Activated naive CD4-positive, alpha-beta T cell (primary cell): ENCODE measurements at places on chromosomes 2 and 18.

DNA sequence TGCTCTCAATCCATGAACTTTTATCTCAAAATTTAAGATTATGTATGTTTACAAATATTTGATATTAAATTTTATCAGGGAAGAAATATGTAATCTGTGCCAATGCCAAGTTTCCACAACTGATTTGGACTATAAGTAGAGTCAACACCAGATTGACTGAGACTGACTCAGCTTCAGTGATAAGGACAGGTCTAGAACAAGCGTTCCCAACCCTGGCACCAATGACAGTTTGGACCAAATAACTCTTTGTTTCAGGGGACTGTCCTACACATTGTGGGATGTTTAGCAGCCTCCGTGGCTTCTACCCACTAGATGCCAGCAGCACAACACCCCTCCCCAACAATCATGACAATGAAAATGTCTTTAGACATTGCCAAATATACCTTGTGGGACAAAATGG is 165.3 kb downstream of the THADA start:
- DNase-seq: no peak

DNA sequence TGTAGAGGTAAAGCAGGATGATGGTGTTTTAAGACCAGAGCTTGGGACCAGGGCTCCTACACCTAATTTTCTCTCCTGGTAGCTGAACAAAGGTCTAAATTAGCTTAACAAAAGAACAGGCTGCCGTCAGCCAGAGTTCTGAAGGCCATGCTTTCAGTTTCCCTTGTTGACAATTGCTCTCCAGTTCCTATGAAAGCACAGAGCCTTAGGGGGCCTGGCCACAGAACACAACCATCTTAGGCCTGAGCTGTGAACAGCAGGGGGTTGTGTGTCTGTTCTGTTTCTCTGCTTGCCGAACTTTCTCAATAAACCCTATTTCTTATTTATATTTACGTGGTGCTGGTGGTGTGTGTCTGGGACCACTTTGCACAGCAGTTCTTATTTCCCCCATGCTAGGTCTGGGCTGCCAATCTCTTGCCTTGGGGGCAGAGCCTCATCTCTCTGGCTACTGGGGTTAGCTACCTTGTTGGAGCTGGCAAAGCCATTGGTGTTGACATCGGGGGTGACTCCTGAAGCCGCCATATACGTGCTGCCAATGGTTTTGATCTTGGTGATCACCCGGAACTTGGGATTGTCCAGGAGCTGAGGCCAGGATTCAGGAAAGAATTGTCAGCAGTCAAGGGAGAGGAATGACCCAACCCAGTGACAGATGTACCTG is 29.0 kb downstream of the CENPO start:
- no peak for DNase-seq

- no peak for DNase-seq
Measured at GRCh38 chr2:144477957-144478311, 42.0 kb downstream of the ZEB2 start.

DNA sequence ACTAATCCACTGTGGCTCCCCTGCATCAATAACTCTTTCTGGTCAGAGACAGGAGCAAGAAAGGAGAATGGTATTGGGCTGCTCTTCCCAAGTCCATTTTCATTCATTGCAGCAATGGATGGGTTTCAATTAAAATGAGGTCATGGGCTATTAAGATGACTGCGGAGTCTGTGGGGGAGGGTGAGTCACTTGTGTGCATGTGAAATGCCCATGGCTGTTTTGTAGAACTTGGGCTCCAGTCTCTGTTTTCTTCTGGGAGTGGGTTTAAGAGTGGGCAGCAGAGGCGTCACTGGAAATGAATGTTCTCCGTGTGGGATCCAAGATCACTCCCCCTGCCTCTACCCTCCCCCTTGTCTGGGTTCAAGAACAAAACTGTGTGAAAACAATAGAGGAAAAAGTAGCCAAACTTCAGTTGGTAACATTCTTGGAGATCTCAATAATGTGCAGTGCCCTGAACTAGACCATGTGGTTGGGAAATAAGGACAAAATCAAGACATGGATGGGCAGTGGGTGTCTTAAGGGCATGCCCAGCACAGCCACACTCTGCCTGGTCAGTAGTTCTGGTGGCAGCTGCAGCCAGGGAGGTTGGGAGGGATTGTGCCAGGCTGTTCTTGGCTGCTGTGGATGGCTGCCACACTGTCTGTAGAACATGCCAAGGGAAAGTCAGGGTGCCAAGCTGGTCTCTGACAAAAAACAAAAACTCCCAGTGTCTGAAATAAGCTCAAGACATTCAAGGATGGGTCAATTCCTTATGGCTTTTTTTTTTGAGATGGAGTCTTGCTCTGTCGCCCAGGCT is 68.2 kb upstream of the CXCR4 start:
- no peak for DNase-seq

DNA sequence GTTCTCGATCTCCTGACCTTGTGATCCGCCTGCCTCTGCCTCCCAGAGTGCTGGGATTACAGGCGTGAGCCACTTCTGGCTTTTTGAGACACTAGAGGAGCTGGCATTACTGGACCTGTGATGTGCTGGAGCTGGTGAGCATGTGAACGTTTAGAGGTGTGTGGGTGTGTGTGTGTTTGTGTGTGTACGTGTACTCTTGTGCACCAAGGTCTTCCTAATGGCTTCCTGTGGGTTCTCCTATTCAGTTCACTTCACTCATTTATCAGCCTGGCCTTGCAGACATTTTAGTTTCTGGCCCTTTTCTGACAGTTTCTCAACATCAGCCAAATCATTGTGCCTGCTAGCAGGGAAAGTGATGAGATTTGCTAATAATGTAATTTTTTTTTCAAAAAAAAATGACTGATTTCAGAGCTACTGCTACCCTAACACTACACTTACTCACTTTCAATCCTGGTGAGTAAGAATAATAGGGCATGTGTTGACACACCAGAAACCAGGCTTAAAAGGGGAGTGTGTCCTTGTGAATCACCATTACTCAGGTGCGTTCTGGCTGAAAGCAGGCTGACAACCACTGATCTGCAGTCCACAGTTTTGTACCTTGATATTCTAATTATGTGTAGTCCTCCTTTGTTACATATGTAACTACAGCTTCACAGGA is 41.0 kb upstream of the ACTR3 start:
- no peak for DNase-seq

DNA sequence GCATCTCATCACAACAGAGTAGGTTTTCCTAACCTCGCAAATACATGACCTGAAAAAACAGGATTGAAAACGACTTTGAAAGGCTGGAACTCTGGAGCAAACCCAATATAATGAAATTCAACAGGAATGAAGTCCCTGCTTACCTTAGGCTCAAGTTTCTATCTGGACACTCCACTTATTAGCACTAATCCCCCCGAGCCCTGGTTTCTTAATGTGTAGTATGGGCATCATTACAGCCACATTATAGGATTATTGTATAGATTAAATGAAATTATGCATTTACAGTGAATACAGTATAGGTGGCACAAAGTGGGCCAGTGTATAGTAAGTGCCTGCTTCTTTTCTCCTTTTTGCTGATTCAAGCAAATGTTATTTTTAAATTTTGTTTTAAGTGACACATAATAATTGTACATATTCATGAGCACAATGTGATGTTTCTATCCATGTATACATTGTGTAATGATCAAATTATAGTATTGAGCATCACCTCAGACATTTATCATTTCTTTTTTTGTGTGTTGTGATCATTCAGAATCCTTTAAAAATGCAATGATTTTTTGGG is 114.7 kb upstream of the THOC1 start:
- DNase-seq: no peak

- DNase-seq: no peak
Measured at GRCh38 chr2:69163109-69163508, 150.1 kb downstream of the ANTXR1 start.

DNA sequence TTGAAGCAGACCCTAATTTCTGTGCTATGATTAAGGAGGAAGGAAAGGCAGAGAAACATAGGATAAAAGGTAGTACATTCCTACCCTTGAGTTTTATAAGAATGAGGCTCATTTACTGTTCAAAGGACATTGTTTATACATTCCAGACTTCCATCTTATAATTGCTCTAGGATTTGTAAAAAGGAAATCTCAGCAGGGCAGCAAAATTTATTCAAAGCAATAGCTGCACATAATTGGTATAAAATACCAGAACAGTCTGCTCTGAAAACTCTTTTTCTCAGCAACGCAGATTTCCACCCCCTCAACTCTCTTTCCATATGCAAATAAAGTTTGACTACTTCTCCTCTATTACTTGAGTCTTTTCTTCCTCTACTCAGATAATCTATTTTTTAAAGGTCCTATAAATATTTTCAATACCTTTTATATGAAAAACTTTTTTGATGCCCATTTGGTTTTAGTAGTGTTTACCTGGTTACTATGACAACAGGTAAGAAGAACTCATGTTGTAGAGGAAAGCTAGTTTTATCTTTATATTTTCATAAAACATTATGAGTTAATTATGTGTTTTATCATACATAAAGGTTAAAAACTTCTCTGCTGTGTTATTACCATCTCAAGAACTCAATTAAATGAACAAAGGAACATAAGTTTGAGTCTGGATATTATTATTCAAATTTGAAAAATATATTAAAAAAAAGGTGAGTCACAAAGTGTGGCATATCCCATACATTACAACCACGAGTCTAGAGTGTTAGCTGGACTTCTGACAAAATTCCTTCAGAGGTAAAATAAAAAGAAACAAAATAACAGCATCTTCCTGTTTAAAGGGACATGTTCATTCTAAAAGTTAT is 19.9 kb downstream of the RBMS1 start:
- DNase-seq: no peak

- no peak for DNase-seq
Measured at GRCh38 chr2:102065675-102066252, 74.0 kb downstream of the IL1R2 start.

GRCh38 chr2:190158798-190159434 is 96.4 kb upstream of the MSTN start:
- DNase-seq: no peak

DNA sequence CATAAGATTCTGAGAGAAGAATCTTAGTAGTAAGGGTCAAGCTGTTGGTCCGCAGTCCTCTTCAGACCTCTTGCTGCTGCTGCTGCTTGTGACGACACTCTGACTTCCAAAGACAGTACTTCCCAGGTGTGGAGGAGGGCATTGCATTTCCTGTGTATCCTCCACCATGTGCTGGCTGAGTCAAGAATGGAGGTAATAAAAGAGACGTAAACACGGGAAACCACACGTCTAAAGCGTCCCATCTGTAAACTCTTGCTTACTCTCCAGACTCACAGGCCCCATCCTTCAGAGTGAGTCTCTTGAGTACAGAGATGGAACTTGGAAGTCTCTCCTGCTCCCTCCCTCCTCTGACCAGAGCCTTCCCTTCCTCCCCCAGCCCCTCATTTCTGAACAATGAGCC is 25.6 kb downstream of the KLHL29 start:
- DNase-seq: no peak

GRCh38 chr2:96792772-96793749 is 23.0 kb upstream of the CNNM3 start:
- DNase-seq: no peak

DNA sequence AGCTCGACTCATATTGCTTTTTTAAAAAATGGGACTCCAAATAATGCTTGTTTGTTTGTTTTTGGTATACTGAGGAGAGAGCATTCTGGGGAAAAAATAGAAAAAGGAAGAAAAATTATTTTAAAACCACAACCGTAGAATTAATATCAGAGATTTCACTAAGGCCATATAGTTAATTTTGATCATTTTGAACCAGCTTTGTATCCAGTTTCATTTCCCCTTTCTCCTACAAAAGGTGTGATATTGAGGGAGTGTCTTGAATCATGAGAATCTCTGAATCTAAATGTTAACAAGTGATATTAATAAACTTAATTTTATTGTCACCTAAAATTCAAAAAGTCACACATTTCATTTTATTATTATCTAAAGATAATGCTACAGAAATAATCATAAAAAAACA is 198.5 kb upstream of the GALNT5 start:
- DNase-seq: no peak

- peak; percentile 60 for DNase-seq
Measured at GRCh38 chr2:96760986-96761832, 507 bp downstream of the CNNM4 start.

- no peak for DNase-seq
Measured at GRCh38 chr18:69455125-69455524, 54.4 kb downstream of the DOK6 start.

GRCh38 chr18:12567849-12568248 is 90.1 kb downstream of the SPIRE1 start:
- DNase-seq: no peak

DNA sequence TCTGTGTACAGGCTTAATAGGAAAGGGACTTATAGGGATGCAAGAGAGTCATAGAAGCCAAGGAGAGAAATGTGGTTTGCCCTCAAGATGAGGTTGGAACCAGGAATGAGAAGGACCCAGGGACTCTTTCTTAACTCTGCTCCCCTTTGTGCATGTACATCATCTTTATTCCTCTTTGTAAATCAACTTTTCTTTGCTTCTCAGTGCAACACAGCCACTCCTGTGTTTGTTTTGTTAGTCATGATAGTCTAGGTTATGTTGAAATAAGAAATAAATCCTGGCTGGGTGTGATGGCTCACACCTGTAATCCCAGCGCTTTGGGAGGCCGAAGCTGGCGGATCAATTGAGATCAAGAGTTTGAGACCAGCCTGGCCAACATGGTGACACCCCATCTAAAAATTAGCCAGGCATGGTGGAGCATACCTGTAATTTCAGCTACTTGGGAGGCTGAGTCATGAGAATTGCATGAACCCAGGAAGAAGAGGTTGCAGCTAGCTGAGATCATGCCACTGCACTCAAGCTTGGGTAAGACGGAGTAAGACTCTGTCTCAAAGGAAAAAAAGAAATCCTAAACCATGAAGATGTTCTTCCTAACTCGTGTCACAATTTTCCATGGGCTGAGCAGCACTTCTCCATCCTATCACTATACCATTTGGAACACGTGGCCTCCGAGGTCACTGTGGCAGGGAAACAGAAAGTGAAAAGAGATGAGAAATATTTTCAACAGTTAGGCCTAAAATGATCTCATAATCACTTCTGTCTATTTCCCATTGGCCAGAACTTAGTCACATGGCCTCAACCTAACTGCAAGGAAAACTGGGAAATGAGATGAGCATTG is 73.0 kb upstream of the TMEM17 start:
- DNase-seq: no peak

DNA sequence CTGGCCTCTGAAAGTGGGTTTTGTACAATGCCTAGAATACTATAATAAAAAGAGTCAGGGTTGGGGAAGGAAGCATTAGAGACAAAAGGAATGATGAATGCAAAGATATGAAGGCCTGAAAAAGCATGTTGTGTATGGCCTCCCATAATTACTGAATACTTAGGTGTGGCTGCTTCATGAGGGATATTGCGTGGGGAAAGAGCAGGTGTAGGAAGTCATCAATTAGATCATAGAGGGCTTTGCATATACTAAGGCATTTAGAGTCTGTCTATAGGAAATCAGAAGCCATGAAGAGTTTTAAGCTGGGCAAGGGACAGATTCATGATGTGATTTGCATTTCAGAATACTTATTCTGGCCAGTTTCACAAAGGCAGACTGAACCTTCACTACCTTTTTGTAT is 48.2 kb downstream of the NCOA1 start:
- no peak for DNase-seq

DNA sequence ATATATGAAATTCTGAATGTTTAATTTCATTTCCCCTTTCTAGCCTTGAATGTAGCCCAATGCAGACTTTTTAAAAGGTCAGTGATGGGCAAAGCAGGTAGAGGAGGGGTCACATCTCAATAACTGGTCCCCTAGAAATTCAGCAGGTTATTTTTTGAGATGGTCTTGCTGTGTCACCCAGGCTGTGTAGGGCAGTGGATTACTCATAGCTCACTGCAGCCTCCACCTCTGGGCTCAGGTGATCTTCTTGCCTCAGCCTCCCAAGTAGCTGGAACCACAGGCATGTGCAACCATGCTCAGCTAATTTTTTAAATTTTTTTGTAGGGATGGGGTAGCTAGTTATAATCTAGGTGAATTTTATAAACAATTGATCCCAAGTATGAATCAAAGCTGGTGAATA is 8.8 kb downstream of the IAH1 start:
- no peak for DNase-seq
